ENCODE measurements at places on chromosomes 5 and 9.

GRCh38 chr5:148732692-148733091 is 78.4 kb upstream of the HTR4 start:
- DNase-seq: no peak

DNA sequence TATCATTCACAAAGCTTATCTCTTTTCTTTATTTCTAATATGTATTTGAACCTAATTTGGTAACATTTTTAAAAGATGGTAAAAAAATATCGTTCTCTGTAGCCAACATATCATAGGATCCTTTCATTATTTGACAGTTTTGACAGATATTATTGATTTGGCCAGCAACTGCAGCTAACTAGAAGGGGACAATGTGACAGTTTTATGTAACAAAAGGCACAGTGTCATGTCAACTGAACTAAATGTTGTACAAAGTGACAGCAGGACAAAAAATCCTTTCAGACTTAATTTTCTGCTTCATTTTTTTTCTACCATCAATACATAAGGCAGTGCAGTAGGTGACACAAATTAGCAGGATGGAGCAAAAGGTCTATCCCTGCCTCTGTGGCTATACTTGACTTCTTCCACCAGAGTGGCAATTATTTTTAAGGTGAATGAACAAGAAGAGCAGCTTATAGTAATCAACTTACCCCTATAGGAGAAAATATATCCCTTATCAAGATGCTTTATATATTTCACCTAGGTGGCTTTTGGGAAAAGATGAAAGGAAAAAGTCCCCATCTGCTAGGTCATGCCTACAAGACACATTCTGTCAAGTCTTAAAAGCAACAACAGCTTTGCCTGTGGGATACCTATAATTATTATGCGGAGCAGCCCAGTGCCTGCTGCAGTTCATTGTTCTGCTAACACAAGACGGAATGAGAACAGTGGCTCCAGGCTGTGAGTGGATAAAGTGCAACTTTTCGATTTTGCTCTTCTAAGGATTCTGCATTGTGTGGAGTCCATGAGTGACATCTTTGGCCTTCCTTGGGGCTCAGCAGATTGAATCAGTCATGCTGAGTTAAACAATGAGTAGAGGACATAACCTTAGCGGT is 694.9 kb downstream of the ISL1 start:
- no peak for DNase-seq

GRCh38 chr5:52727576-52727975 is 60.1 kb upstream of the ITGA1 start:
- DNase-seq: no peak

GRCh38 chr5:14174230-14174636 is 31.1 kb downstream of the TRIO start:
- DNase-seq: no peak

DNA sequence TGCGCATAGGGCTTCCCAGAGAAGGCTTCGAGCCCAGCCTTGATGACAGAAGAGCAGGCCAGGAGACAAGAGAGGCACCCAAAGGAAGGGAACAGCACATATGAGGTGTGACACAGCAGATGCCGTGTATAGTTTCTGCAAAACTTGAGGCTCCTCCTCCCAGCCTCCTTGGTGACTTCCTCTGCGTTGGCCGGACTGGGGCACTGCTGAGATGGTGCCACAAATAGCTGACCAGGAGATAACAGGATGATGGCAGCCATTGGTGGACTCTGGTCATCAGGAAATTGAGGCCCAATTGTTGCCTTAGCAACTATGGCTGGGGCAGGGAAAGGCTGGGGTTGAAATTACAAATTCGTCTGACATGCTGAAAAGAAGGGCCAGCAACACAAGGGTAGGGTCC is 4.8 kb upstream of the ZNF79 start:
- DNase-seq: no peak

DNA sequence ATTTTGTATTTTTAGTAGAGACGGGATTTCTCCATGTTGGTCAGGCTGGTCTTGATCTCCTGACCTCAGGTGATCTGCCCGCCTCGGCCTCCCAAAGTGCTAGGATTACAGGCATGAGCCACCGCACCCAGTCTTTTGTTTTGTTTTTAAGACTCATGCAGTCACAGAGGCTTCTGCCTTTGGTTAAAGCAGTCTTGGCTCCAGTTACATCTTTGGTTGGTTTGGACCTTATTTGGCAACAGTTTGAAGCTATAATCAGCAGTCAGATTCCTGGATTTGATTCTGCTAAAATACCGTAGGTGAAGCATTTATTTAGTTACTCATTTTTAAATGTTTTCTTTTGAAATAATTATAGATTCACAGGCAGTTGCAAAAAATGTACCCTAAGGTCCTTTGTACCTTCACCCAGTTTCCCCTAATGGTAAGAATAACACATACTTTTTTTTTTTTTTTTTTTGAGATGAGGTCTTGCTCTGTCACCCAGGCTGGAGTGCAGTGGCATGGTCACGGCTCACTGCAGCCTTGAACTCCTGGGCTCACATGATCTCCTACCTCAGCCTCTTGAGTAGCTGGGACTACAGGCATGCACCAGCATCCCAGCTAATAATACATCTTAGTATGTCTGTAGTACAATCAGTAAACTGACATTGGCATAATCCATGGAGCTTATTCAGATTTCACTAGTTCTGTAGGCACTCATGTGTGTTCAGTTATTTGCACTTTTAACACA is 15.7 kb downstream of the USP20 start:
- no peak for DNase-seq

DNA sequence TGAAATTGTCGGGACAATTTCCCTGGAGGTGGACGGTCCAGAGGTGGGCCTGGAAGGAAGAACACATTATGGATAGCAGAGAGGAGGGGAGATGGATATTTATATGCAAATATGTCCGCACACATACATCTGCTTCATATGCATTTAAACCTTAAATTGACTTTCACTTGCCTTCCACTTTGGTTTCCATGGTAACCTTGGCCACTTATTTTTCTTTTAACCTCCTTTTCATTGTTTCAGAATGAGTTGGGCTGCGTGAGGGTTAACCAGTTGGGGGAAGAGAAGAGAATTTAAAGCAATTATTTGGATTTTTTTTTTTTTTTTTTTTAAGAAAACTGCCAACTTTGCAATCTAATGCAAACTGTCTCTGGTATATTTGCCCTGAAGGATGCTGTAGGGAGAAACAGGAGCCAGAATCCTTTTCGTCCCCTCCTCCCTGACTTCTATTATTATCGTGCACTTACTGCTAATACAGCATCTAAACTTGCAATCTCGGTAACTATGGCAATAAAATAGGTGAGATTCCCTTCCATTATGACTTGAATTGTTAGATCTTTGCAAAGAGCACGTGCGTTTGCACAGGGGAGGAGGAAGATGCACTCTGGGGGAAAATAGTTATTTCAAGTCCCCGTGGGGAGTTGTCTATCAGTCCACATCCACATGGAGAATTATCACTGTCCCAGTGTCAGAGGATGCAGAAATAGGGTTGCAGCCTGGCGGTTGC is 35.6 kb downstream of the TLR4 start:
- no peak for DNase-seq

DNA sequence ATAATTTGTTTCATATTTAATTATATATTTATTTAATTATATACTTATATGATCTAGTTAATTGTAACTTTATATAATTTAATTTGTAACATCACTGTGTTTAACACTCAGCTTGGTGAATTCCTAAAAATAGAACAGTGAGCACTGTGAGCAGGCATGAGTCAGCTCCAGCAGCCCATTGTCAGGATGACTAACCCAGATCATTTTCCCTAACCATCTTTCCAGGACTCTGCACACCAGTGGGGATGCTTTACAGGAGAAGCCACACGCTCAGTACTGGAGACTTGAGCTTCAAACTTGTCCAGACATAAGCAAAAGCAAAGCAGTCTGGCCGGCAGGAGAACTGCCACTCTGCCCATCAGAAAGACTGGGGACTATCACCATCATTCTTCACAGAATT is 446.2 kb upstream of the TRPC7 start:
- DNase-seq: no peak

DNA sequence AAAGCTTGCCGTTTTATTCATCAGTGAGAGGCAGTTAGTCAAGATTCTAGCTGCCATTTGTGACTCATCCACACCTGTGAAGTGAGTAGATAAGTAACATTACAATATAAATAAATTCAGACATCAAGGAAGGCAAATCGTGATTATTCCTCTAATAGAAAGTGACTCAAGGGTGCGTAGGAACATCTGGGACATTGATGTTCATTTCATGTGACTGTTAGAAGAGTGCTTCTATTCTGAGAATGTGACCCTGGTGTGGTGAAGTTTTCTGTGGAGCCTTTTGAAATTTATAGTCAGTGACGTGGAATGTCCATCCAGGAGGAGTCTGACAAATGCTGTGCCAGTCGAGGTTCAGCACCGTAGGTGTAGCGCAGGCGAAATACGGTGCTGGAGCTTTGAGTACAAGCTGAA is 48.4 kb upstream of the FAM240B start:
- DNase-seq: no peak
